GM23338 (cell line): ENCODE measurements at places on chromosomes 13 and 19. TPM values are rescaled to one million over a fixed set of nuclear protein-coding genes. Genes with fewer than 3 reads are reported as not detected.

GRCh38 chr13:39035204-39035603, 2.7 kb downstream of the PROSER1 start:
- peaks cover 19% of the 10 kb centered on the region for H3K4me1 ChIP-seq
- peak; percentile 31 for DNase-seq
- H3K27me3 ChIP-seq: no peaks in the 10 kb centered on the region

GRCh38 chr13:42298392-42298791, 26.4 kb downstream of the AKAP11 start:
- no peak overlapping the region for H3K4me3 ChIP-seq
- no peaks in the 10 kb centered on the region for H3K27me3 ChIP-seq
- H3K36me3 ChIP-seq: peaks cover 32% of the 10 kb centered on the region; the same call in 1 of the 2 replicates
- no peak overlapping the region for H3K27ac ChIP-seq
- H3K4me1 ChIP-seq: no peaks in the 10 kb centered on the region
- DNase-seq: no peak

DNA sequence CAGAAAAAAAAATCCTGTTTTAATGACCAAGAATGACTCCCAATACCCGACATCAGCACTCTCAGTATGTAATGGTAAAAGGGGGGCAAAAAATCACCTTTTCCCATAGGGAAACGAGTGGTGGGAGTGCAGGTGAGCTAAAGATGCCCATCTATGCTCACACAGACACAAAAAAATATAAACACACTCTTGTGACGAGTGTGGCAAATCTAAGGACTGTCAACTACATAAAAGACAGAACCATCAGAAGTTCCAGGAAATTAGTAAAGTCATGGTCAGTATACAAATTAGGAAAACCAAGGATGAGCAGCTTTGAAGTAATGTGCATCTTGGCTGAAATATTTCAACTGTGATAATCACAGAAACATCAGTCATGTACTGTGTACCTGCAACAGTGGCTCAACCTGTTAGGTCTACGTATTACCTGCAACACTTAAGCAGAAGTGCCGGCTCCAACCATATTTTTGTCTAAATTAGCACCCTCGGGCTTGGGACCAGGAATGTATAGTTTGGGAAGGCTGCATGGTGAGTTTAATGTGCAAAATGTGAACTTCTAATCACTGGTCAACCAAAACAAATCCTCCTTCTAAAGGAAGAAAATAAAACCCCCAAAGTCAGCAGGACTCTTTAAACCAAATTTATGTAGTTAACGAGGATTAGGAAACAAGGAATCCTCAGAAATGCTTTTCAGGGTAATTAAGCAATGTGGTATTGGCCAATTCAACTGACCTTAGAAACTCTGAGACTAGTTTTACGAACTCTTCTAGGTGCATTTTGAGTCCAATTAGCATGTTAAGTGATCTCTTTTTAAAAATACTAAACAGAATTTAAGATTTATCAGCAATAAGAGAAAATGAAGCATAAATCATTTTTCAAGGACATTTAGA, 24.3 kb downstream of the ANKRD10 start:
- no peak overlapping the region for H3K4me3 ChIP-seq
- H3K4me1 ChIP-seq: peaks cover 22% of the 10 kb centered on the region; the same call in 1 of the 2 replicates
- peaks cover 10% of the 10 kb centered on the region for H3K36me3 ChIP-seq
- H3K27me3 ChIP-seq: no peaks in the 10 kb centered on the region
- no peak for DNase-seq
- H3K27ac ChIP-seq: peak overlapping the region; percentile 40; the same call in 1 of the 2 replicates

- no peak for DNase-seq
- H3K4me1 ChIP-seq: no peaks in the 10 kb centered on the region
- no peak overlapping the region for H3K27ac ChIP-seq
Measured at GRCh38 chr13:43537124-43537523, 249.6 kb downstream of the ENOX1 start.

Gene IGFL3
- not detected in 2 replicates for total RNA-seq

DNA sequence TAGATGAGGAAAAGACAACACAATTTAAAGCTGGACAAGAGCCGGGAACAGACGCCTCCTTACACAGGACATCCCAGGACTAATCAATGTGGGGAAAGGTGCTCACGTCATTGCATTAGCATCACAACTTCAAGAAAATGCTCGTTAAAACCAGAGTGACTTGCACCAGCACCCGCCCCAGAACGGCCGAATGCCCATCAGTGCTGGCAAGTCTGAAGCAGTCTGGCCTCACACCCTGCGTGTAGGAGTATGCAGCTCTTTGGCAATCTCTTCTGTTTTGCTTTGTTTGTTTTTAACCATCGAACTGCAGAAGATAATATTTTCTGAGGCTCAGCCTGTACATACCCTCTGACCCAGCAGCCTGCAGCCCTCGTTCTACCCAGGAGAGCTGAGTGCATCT, 44.8 kb upstream of the LDLR start:
- H3K27me3 ChIP-seq: no peaks in the 10 kb centered on the region
- no peak overlapping the region for H3K4me3 ChIP-seq
- no peak for DNase-seq
- H3K4me1 ChIP-seq: no peaks in the 10 kb centered on the region
- peaks cover 28% of the 10 kb centered on the region for H3K36me3 ChIP-seq
- H3K27ac ChIP-seq: no peak overlapping the region

DNA sequence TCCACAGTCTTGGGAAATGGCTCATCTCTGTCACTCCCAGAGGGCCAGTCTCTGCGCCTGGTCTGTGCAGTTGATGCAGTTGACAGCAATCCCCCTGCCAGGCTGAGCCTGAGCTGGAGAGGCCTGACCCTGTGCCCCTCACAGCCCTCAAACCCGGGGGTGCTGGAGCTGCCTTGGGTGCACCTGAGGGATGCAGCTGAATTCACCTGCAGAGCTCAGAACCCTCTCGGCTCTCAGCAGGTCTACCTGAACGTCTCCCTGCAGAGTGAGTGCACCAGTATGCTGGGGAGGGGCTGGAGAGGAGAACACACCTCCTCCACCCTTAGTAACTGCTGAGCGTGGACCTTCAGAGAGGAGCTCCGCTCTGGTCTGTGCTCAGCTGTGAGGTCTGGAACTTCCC, 2.3 kb downstream of the SIGLEC9 start:
- H3K27ac ChIP-seq: no peak overlapping the region
- H3K27me3 ChIP-seq: no peaks in the 10 kb centered on the region
- no peaks in the 10 kb centered on the region for H3K36me3 ChIP-seq
- no peak overlapping the region for H3K4me3 ChIP-seq
- no peak for DNase-seq

Gene APOE
- total RNA-seq: 1,391 and 1,438 TPM in 2 replicates

Gene TLE2
- 21.3 and 22.8 TPM in 2 replicates for total RNA-seq

- no peaks in the 10 kb centered on the region for H3K36me3 ChIP-seq
- no peak overlapping the region for H3K27ac ChIP-seq
- no peaks in the 10 kb centered on the region for H3K27me3 ChIP-seq
Measured at GRCh38 chr19:10826231-10826630, 9.8 kb downstream of the TMED1 start.

DNA sequence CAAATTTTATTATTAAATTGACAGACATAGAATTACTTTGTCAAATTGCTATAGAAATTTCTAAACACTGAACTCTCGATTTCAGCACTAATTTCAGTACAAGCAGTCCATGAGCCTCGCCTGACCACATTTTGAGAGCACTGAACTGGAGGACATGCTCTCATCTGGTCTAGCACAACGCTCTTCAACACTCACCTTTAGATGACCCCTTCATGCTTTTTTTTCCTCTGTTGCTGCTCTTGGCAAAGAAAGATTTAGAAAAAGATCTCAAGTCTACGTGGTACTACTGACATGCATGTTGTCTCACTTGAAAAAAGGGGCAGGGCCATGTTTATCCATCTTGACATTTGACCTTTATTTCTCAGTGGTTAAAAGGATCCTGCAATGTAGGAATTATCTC, 981.5 kb downstream of the DIAPH3 start:
- DNase-seq: no peak
- no peak overlapping the region for H3K27ac ChIP-seq

GRCh38 chr13:37878496-37878895, 8.9 kb upstream of the TRPC4 start:
- no peaks in the 10 kb centered on the region for H3K36me3 ChIP-seq
- no peak overlapping the region for H3K4me3 ChIP-seq
- H3K4me1 ChIP-seq: no peaks in the 10 kb centered on the region
- DNase-seq: no peak
- no peaks in the 10 kb centered on the region for H3K27me3 ChIP-seq

Gene RASAL3
- total RNA-seq: 1.3 and 1.9 TPM in 2 replicates

- H3K4me3 ChIP-seq: no peak overlapping the region
- no peak overlapping the region for H3K27ac ChIP-seq
- no peaks in the 10 kb centered on the region for H3K36me3 ChIP-seq
Measured at GRCh38 chr13:70644052-70644451, 535.8 kb upstream of the KLHL1 start.
